ENCODE measurements at places on chromosomes 2 and 18.
A peak's percentile ranks its signal among the peaks of the same experiment; 100 is the strongest.

- DNase-seq = no peak
These were observed 209.8 kb upstream of the SPOPL start for GRCh38 chr2:138291805-138292204.

DNA sequence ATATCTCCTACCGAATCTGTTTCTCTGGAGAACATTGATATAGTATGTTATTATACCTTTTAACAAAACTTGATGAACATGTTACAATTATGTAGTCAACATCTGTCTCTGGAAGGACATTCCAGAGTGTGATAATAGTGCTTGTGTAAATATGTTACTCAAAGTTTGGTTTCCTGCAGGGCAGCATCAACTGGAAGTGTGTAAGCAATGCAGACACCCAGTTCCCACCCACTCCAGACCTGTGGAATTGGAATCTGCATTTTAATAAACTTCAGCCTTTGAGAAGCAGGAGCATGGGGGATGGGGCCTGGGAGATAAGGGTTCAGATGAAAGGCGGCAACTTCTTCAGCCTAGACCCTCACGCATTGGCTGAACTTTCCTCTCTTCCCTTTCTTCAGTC lies 398.9 kb downstream of the RND3 start:
- no peak for DNase-seq

GRCh38 chr18:25175558-25176517 lies 176.1 kb downstream of the ZNF521 start:
- peak; percentile 85 for DNase-seq

GRCh38 chr2:174789001-174789400 lies 24.7 kb upstream of the CHRNA1 start:
- no peak for DNase-seq

DNA sequence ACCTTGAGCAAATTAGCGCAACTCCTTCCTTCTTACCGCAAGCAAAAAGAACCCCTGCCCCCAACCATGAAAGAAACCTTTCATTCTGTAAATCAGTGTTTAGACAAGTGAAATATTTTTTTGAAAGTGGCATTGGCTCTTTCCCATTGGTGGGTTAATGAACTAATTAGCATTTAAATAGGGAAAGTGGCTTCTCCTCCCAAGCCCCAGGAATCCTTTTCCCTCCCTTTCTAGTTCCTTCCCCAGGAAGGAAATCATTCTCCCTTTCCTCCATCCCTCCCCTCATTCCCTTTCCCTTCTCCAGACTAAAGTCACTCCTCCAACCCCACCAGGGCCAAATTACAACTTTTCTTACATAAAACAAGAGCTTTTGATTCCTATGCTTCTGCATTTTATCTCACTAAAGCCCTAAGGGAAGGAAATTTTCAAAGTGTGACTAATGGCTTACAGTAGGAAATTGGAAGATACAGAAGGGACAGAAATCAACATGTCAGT lies 22.9 kb upstream of the TYMS start:
- no peak for DNase-seq
